Activated T-helper 9 cell treated with anti-CD3 and anti-CD28 coated beads, Interleukin-2, amount 50 U/mL, for 16 hours (primary cell): ENCODE measurements at places on chromosomes 1 and 21.

GRCh38 chr1:229863651-229864545 is 203.1 kb upstream of the GALNT2 start:
- no peak for DNase-seq

DNA sequence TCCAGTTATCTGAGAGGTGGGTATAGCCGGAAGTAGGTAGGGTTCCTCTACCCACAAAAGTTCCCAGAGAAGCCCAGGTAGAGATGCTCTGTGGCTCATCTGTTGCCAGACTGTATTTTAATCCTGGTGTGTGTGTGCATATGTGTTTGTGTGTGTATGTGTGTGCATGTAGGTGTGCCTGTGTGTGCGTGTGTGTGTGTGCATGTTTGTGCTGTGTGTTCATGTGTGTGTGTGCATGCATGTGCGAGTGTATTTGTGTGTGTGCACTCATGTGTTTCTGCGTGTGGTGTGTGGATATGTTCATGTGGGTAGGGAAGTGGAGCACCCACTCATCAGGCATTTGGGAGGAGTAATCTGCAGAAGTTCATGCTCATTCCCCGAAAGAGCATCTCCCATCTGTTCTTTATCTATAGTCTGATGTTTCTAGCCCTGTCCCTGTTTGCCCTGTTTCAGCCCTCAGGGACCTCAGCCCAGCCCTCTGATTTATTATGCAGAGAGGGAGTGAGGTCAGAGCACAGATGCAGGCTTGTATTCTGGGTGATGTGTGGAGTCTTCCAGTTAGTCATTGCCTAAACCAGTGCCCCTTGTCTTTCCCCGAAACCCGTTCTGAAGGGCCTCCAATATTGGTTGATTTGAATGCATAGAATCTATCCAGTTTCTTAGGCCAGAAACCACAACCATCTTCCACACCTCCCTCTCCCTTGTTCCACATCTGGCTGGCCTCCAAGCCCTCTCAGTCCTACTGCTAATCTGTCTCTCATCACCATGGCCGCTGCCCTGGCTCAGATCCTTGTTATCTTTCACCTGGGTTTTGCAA is 69.1 kb downstream of the DISC1 start:
- DNase-seq: no peak

DNA sequence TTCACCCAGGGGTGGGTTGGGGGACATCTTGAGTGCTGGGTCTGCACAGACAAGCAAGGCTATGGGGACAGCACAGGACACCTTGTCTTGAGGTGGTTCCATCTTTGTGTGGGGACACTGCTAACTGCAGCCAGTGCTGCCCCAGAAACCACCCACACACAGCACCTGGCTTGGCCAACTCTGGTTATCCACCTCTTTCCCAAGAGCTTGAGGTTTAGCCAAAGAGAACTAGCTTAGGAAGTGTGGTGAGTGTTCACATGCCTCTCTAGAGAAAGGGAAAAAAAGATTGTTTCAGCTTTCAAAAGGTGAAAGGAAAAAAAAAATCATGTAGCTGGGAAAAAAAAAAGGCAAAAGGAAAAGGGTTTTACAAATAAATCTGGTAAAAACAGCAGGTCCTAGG is 32.4 kb downstream of the BCAR3 start:
- no peak for DNase-seq

DNA sequence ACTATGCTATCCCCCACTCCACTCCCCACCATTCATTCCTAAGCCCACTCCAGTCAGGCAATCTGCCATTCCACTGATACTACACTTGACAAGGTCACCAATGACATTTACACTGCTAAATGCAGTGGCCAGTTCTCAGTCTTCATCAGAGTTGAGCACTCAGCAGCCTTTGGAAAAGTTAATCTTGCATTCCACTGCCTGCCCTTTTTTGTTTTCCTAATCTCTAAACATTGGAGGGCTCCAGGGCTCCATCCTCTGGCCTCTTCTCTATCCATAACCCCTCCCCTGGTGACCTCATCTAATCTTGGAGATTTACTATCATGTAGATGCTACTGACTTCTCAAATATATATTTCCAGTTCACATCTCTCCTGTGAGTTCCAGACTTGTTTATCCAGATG is 70.9 kb upstream of the S1PR1 start:
- no peak for DNase-seq

GRCh38 chr1:194929357-194929756 is 1678.9 kb downstream of the KCNT2 start:
- no peak for DNase-seq
